ENCODE measurements at places on chromosomes 7 and 10.

DNA sequence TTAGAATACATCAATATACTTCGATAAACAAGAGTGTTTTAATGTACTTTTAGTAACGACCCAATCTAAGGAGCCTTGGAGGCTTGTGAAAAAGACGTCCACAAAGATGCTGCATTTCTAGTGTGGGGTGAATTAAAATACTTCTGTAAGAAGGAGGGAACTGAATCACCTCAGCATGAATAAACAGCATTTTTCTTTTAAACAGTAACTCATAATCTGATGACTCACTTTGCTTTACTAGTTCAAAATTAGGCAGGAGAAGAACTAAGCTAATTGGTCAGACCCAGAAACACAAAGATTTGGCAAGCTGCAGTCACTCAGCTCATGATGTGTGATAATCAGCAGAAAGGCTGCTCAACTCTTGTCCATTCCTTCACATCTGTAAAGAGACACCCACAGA lies 24.2 kb downstream of the NCOA4 start:
- no peak for DNase-seq

DNA sequence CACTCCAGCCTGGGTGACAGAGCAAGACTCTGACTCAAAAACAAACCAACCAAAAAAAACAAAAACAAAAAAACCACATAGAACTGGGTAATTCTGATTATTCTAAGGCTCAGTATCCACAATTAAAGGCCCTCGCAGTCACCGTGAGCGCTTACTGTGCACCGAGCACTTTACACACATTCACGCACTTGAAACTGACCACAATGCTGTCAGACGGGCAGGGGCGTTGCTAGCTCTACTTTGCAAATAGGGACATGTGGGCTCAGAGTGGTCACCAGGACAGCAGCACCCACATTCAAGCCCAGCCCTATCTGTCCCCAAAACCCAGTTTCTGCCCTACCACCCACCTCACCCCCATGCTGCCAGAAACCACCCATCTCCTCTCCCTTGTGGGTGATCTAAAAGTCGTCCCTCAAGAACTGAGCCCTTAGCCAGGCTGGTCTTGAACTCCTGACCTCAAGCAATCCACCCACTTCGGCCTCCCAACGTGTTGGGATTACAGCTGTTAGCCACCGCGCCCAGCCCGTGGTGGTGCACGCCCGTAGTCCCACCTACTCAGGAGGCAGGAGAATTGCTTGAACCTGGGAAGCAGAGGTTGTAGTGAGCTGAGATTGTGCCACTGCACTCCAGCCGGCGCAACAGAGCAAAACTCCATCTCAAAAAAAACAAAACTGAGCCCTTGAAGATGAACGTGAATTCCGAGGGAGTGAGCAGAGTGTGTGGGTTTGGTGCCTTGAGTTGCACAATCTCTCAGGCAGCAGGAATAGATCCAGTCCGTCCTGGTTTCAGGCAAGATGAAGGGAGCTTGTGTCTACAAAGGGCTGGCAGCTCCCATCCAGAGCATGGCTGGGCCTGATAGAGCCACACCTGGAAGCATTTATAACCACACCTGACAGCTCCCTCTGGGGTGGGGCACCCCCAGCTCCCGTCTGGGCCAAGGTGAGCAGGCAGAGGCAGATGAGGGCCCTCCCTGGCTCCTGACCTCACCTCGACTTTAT lies 5.4 kb upstream of the HSPB1 start:
- DNase-seq = peak; percentile 83

GRCh38 chr10:74856940-74857339 lies 30.5 kb downstream of the KAT6B start:
- no peak for DNase-seq

- DNase-seq = no peak
Observed at GRCh38 chr10:1123198-1123597, 67.0 kb downstream of the WDR37 start.

- DNase-seq = no peak
Observed at GRCh38 chr7:14973712-14974428, 71.3 kb upstream of the DGKB start.

- DNase-seq = no peak
Observed at GRCh38 chr10:9069136-9069535, 1014.6 kb downstream of the GATA3 start.

DNA sequence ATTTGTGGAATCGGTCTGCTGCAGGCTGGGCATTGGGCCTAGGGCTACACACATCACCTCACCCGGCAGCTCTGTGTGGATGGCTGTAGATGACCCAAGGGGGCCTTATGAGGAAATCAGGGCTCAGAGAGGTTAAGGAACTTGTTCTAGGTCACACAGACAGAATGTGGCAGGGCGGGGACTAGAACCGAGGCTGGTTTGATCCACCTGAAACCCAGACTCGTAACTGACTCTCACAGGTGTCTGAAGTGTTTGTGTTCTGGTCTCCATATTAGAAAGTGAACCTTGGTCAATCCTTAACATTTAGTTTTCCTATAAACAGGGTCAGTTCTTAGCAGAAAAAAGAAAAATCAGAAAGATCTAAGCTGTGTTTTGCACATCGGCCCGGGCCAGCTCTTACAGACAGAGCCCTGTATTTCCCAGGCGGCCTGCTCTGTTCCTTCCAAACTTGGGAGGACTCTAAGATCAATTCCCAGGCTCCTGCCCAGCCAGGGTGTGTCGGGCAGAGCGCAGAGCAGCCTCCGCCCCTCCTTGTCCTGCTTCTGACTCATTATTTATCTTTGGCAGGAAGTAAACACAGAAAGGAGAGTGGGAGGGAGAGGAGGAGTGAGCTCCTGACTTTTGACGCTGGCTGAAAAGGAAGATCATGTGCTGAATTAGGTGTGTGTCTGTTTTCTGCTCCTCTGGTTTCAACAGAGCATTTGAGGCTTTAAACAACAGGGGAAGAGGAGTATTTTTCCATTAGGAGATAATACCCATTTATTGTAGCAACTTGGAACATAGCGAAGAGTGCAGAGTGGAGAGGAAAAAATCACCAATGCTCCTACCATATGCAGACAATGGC lies 74.1 kb downstream of the TACC2 start:
- DNase-seq = peak; percentile 87

GRCh38 chr10:62354916-62355315 lies 19.3 kb upstream of the ZNF365 start:
- no peak for DNase-seq
